ENCODE measurements at places on chromosomes 2 and 18. TPM values are rescaled to one million over a fixed set of nuclear protein-coding genes. Genes with fewer than 3 reads are reported as not detected.

DNA sequence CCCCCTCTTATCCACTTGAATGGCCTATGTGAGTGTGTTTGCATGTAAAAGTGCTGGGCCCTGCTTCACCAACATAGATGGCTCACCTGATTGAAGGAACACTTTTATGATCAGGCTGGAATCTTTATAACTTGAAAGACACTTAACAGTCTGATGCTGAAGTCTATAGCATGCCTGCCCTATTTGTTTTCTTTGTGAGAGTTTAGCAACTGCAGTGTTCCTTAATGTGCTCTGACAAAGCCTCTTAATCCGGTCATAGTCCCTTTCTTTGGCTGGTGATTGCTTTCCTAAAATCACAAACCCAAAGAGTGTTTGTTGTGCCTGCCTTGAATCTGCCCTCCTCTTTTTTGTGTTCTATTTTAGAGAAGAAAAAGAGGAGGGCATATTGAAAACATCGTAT, 1382.8 kb upstream of the CELF4 start:
- DNase-seq, result no peak

GRCh38 chr2:20346565-20347381, 3.9 kb downstream of the PUM2 start:
- DNase-seq, result no peak

The APOB gene
- total RNA-seq, result not detected

DNA sequence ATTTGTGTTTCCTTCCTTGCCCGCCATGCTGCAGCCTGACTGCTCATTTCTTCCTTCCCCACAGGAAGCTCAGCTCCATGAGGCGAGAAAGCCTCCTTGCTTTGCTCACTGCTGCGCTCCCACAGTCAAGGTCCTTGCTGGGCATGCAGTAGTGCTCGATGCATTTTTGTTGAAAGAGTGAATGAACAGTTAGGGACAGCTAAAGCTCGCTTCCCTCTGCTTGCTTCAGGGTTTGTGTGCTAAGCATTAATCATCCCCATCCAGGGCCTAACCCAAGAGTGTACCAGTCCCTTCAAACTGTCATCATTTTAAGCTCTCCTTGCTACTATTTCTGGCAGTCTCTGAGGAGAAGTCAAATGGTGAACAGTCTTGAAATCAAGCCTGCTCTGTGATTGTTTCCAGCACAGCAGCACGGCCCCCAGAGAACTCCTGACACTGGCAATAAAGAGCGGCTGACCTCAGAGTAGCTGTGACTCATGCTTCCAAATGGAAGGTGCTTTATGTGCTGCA, 171.7 kb upstream of the SOX11 start:
- no peak for DNase-seq

GRCh38 chr2:100773538-100773937, 46.4 kb upstream of the NPAS2 start:
- no peak for DNase-seq

GRCh38 chr2:217045700-217046475, 186.0 kb upstream of the TNP1 start:
- DNase-seq, result no peak

DNA sequence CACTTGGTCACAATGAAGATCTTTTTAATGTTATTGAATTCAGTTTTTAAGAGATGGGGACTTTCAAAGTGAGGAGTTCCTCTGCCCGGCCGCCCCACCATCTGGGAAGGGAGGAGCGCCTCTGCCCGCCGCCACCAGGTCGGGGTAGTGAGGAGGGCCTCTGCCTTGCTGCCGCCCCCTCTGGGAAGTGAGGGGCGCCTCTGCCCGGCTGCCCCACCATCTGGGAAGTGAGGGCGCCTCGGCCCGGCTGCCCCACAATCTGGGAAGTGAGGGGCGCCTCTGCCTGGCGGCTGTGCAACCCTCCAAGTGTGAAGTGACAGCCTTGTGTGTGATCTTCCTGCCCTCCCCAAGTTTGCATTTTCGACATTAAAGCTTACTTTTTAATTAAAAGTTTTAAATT, 899.3 kb downstream of the TRIB2 start:
- no peak for DNase-seq

GRCh38 chr2:166104773-166105172, 23.0 kb downstream of the SCN1A start:
- no peak for DNase-seq

The FAP gene
- 0.14 TPM for total RNA-seq

GRCh38 chr2:152560166-152560565, 157.1 kb downstream of the PRPF40A start:
- no peak for DNase-seq

The SERPINB13 gene
- total RNA-seq, result not detected

GRCh38 chr2:84231478-84231877, 227.6 kb downstream of the SUCLG1 start:
- no peak for DNase-seq

DNA sequence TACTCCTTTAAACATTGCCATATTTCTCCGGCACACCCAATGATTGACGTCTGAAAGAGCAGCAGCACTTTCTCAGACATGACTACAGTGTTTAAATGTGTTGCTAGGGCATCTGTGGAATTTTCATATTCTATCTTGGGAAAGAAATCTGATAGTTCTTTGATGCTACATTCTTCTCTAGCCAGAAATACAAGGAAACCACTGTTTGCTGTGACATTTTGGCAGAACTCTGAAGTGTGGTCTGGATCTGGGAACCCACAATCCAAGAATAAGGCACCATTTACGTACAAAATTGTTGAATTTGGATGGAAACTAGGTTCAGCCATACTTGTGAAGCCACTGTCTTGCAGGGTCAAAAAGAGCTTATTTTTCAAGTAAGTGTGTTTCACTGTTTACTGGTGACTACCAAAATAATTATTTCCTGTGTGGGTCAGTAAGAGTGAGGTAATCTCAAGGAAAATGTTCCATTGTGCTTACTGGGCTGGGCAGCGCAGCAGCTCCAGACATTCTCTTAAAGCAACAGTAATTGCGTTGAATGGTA, 21.3 kb upstream of the CD28 start:
- peak; percentile 45 for DNase-seq

DNA sequence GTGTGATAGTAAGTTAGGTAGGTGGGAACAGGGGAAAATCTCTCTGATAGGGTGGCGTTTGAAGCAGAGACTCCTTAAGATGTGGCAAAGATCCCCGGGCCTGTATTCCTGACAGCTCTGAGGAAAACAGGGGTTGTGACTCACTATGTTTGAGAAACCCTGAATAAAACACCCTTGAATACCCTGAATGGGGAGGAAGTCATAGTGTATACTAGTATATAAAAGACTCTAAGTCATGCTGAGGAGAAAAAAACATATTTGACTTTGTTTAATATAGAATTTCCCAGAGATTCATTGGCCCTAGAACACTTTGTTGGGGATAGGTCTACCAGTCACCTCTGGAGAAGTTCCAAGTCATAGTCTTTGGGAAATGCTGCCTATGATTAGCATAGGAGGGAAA, 590.9 kb downstream of the IRS1 start:
- no peak for DNase-seq

GRCh38 chr18:10148189-10148929, 234.5 kb downstream of the VAPA start:
- no peak for DNase-seq

The EVX2 gene
- total RNA-seq, result not detected

The SMARCAL1 gene
- total RNA-seq, result 30.1 TPM

The ASPRV1 gene
- total RNA-seq, result 0.14 TPM

DNA sequence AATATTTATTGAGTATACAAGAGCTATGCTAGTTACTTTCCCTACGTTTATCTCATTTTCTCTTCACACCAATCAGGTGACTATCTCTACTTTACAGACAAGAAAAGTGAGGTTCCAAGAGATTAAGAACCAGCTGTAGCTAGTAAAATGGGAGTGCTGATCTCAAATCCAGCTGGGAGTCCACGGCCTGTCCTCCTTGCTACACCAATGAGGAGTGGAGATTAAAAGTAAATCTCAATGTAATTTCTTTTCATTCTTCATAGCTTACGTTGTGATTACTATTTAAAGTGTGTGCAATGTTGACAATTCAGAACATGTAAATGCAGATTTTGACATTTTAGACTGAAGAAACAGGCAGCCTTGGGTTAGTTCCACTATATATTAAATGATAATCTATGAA, 53.9 kb upstream of the NRP2 start:
- DNase-seq, result no peak

DNA sequence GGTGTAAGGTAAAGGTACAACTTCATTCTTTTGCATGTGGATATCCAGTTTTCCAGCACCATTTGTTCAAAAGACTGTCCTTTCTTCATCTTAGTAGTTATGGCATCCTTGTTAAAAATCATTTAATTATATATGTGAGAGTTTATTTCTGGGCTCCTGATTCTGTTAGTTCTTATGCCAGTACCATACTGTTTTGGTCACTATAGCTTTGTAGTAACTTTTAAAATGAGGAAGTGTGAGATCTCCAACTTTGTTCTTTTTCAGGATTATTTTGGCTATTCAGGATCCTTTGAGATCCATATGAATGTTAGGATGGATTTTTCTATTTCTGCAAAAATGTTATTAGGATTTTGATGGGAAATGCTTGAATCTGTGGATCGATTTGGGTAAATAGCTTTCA, 16.8 kb downstream of the ACTR3 start:
- no peak for DNase-seq

DNA sequence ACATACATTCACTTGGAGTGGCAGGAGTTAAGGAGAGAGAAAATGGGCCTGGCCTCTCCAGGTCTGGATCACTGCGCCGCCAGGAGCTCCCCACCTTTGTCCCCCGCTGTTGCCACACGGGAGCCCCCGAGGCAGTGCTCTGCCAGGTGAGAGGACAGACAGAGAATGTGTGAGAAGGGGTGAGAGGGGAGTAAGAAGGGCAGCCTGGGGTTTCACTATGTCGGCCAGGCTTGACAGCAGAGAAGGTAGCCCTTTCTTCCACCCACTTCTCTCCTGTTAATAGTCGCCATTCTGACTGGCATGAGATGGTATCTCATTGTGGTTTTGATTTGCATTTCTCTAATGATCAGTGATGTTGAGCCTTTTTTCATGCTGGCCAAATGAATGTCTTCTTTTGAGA, 26.2 kb upstream of the ARHGEF4 start:
- no peak for DNase-seq

- no peak for DNase-seq
Measured at GRCh38 chr2:64823794-64824193, 165.4 kb upstream of the SLC1A4 start.

DNA sequence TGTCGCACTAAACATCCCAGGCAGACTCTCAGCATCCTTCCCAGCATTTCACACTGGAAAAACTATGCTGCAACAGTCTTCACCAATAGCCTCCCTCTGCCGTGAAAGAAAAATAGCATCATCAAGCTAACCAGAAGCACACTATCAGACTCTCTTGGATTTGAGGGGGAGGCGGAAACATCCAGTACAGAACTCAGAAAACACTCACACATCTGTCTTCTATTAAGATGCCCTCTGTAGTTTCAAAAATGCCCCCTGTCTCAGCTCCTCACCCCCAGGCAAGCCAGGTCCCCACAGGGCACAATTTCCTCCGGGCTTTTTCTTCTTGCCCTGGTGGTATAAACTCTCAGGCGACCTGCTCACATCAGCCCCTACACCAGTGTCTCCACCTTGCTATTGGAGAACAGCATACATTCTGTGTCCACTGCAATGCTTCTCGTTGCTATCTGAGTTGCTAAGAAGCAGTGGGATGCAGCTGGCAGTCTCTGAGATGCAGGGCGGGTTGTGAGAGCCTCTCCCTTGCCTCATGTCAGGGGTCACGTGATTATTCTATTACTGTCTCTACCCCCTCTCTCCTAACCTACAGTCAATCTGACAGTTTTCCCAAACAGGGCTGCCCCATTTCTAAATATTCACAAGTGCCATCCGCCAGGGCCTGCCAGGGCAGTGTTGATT, 189.9 kb downstream of the INO80D start:
- no peak for DNase-seq

The ARHGAP25 gene
- total RNA-seq, result not detected

DNA sequence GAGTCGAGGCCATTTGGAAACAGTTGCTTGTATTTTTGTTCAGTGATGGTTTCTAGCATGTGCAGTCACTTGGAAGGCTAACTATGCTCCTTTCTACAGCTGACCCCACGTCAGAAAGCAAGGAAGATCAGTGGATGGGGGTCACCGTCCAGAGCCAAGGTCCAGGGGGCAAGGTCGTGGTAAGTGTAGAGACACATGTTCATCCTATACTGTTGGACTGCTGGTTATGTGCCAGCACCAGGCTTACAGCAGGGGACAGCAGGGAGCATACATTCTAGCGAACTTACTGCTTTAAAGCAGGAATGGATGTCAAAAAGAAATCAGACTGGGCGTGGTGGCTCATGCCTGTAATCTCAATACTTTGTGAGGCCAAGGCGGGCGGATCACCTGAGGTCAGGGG, 40.0 kb downstream of the ITGA6 start:
- no peak for DNase-seq

The FBXO48 gene
- total RNA-seq, result 0.94 TPM

DNA sequence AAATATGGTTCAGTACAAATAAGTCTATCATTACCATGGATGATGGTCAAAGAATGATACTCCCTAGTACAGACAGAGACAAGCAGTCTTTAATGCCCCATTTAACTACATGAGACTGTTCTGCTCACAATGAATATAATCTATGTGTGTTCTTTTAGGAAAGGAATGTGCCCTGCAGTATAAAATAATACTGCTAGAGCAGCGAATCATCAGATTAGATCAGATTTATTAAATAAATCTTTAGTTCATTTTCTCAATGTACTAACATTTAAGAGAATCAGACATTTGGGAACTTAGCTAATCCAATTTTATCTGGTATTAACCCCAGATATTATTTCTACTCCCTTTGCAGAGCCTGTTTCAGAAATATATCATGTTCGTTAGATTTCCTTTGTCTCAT, 272.0 kb upstream of the GCFC2 start:
- DNase-seq, result no peak

The CDH19 gene
- not detected for total RNA-seq

- DNase-seq, result no peak
Measured at GRCh38 chr18:24443870-24444269, 16.6 kb upstream of the HRH4 start.

DNA sequence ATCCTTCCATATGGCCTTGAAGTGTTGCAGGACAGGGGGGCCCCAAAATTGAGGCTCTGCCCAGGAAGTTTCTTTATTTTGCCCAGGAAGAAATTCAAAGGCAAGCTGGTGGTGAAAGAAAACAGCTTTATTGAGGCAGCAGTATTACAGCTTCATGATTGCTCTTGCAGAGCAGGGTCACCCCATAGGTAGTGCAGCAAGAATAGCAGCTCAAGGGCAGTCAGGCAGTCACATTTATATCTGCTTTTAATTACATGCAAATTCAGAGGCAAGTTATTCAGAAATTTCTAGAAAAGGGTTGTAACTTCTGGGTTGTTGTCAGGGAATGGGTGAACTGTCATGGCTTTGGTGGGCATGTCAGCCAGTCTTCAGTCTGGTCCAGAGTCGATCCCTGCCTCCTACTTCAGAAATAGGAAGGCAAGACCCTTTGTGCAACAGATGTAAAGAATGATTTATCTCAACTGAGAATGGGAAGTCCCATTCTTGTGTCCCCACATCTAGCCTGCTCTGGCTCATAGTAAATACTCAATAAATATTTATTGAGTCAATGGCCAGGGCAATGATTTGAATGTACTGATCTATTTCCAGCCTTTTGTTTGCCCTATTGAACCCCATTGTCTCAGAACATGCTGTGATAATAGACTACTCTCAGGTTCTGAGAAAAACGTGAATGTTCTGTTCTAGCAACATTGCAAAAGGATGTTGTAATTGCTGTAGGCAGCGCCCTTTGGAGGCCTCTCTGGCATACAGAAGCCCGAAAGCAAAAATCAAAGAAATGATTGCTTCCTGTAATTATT, 129.8 kb downstream of the MYO3B start:
- no peak for DNase-seq

The CEP68 gene
- total RNA-seq, result 5.1 TPM

- no peak for DNase-seq
Measured at GRCh38 chr18:4806331-4806730, 351.2 kb upstream of the DLGAP1 start.
